ENCODE measurements at places on chromosomes 6 and 20.
A peak's percentile ranks its signal among the peaks of the same experiment; 100 is the strongest.

DNA sequence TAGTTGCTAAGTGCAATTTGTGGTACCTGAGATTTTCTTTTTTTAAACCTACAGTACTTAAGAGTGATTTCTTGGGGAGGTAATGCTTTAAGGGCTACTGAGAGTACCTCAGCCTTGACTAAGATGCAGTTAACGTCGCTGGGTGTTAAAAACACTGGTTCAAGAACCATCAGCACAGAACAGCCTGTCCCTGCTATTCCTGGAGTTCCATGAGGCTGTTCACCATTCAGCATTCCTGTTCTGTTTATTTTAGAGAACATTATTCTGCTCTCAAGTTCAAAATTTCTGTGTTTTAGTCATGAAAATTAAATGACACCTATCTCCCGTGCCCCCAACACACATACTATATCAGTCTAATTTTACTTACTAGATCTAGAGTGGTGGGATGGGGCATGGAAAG is 1.7 kb upstream of the PRELID3B start:
- no peak for DNase-seq

DNA sequence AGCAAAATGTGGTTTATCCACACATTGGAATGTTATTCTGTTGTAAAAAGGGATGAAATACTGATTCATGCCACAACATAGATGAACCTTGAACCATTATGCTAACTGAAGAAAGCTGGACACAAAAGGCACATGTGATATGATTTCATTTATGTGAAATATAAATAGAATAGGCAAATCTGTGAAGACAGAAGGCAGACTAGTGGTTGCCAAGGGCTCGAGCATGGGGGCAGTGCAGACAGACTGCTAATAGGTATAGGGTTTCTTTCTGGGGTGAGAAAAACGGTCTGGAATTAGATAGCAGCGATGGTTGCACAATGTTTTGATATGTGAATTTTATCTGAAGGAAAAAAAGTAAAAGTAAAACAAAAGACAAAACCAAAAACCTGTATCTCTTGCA is 54.6 kb upstream of the FNDC1 start:
- no peak for DNase-seq

- no peak for DNase-seq
Measured at GRCh38 chr6:120615238-120615637, 719.0 kb downstream of the TBC1D32 start.

GRCh38 chr6:41934278-41935192 is 7.1 kb downstream of the CCND3 start:
- DNase-seq: no peak

DNA sequence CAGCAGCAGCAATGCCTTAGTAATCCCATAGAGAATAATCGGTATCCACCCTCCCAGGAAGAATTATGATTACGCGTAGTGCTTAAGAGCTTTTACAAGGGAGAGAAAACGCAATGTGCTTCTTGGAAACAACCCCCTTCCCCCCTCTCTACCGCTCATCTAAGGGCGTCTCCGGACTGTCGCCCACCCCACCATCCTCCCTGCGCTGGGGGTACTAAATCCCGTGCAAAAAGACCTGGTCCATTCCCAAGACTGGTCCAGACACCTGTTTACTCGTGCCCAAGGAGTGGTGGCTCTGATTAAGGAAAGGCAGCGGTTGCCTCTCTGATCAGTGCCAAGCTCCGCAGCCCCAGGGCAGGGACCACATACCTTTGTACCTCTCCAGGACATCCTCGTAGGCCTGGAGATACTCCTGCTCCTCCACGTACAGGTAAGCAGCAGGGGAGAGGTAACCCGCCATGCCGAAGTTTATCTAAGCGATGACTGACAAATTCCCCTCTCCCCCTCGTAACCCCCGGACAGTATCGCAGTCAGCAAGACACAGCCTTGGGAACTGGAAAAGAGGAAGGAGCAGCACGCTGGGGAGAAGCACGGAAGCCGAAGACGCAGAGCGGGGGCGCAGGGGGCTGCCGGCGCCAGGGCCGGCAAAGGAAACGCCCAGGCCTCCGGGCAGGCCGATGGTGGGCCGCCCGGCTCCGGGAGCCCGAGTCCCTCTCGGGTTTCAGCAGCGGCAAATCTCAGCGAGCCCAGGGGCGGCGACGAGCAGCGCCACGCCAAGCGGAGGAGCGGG is 112.0 kb upstream of the BEND6 start:
- DNase-seq: peak; percentile 53

GRCh38 chr6:15862810-15863209 is 200.0 kb upstream of the DTNBP1 start:
- no peak for DNase-seq

DNA sequence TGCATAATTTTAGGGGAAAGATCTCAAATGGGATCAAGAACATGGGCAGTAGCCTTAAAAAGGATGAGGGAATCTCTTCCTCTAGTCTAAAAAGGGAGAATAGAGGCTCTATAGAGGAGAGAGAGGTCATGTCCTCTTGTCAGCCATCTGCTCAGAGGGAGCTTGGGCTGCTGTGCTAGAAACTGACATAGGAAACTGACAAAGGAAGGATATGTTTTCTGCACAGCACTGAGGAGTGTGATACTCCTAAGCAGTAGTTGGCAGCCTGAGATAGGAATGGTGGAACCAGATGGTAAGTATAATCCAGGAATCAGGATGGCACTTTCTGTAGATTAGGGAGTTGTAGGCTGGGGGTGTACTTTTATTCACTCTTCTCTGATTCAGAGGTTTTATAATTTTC is 59.2 kb downstream of the PTPRA start:
- DNase-seq: no peak

- DNase-seq: no peak
Measured at GRCh38 chr6:14844411-14844810, 401.5 kb upstream of the JARID2 start.

- peak; percentile 32 for DNase-seq
Measured at GRCh38 chr6:135280375-135281136, 99.4 kb downstream of the MYB start.

GRCh38 chr20:50642288-50642803 is 49.0 kb downstream of the RIPOR3 start:
- no peak for DNase-seq

- DNase-seq: no peak
Measured at GRCh38 chr6:47478233-47479139, 897 bp downstream of the CD2AP start.

- DNase-seq: no peak
Measured at GRCh38 chr6:160435935-160436334, 87.8 kb downstream of the SLC22A3 start.

DNA sequence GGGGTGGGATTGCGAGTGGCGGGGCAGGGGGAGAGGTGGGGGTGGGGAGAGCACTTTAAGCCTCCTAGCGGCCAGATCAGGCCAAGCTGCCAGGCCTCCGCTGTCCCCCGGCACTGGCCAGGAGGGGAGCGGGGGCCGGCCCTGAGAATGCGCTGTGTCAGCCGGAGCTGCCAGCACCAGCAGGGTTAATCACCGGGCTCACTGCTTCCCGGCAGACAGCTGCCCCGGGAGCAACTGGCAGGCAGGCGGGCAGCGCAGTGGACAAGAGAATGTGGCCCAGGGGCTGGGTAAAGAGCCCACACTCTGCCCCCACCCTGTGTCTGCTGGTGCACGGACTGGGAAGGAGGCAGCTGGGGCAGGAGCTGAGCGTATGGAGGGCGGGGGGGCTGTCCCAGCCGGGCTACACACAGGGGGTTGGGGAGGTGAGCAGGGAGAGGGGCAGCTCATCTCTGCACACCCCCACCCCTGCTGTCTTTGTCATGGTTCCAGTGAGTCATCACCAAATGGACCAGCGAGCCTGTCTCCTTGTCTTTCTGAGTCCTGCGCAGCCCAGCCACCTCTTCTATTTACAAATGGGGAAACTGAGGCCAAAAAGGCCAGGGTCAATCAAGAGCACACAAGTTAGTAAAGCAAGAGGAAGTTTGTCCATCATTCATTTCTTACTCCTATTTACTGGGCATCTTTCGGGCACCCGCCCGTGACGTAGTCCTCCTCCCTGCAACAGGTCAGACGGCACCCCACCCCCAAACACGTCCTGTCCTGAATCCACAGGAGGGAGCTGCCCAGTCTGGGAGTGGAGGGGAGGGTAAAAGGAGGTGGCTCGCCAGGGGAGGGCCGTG is 2.1 kb upstream of the LAMA5 start:
- no peak for DNase-seq

DNA sequence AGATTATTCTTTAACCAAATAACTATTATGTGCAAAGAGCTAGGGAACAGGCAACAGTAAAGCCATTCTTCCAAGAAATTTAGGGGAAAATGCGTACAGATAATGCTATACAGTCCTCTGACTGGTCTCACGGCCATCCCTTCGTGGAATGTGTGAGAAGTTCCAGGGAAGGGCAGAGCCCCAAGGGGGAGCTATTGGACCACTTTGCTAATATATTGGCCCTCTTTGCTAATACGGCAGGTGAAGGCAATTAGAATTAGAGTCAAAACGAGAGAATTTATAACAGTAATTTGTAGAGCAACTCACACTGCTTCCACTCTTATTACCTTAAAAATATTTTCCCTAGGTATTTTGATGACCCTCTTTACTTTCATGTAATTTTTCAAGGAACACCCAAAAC is 140.4 kb downstream of the IMPG1 start:
- peak; percentile 17 for DNase-seq

GRCh38 chr6:19848465-19849029 is 11.4 kb downstream of the ID4 start:
- no peak for DNase-seq

- DNase-seq: peak; percentile 85
Measured at GRCh38 chr6:22113026-22113766, 183.6 kb downstream of the PRL start.

- no peak for DNase-seq
Measured at GRCh38 chr6:17530321-17530835, 69.7 kb upstream of the FAM8A1 start.

DNA sequence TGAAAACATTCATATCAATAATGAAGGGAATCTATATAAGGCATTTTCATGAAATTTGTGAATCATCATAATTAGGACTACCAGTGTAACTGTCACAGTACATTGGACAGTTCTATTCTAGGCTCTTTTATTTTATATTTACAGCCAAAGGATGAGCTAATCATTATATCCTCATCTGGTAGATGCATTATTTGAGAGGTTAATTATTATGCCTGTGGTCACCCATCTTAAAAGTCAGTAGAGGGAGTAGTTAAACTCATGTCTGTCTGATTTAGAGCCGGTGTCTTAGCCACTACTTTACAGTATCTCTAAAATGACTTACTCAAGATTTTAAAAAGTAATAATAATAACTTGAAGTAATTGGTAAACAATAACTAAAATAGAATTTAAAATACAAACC is 899.3 kb upstream of the MAP3K7 start:
- no peak for DNase-seq

- no peak for DNase-seq
Measured at GRCh38 chr6:107083921-107084320, 31.4 kb downstream of the BEND3 start.

DNA sequence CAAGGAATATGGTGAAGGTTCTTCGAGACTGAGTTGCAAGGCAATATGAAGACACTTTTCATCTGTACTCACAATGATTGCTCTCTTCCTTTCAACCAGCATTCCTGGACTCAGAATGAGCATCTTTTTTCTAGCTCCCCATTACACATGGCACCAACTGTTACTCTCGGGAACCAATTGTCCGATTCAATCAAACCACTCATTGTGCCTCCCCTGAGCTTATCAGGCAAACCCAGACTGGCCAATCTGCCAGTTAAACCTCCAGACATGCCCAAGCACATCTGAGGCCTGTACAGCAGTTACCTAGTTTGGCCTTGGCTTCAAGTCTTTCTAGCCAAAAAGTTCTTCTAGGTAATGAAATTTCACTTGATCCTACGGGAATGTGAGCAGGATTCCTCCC is 164.1 kb downstream of the ID4 start:
- no peak for DNase-seq

DNA sequence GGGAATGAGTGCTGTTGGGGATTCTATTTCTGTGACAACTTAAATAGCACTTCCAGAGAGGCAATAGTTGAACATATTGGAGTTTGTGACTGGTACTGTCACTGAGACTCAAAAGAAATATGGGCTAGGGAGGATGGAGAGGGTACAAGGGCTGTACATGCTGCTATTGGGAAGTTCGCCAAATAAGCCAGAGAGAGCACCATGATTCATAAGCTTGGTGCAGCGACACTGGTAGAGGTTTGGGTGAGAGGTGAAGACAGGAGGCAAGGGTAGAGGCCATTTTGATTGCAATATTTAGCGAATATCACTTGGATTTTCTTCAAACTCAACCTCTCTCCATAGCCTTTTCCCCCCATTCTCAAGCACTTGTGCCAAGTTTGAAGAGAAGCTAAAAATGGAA is 214.3 kb downstream of the OGFRL1 start:
- DNase-seq: no peak

- DNase-seq: no peak
Measured at GRCh38 chr6:37006793-37007339, 1.4 kb downstream of the FGD2 start.

DNA sequence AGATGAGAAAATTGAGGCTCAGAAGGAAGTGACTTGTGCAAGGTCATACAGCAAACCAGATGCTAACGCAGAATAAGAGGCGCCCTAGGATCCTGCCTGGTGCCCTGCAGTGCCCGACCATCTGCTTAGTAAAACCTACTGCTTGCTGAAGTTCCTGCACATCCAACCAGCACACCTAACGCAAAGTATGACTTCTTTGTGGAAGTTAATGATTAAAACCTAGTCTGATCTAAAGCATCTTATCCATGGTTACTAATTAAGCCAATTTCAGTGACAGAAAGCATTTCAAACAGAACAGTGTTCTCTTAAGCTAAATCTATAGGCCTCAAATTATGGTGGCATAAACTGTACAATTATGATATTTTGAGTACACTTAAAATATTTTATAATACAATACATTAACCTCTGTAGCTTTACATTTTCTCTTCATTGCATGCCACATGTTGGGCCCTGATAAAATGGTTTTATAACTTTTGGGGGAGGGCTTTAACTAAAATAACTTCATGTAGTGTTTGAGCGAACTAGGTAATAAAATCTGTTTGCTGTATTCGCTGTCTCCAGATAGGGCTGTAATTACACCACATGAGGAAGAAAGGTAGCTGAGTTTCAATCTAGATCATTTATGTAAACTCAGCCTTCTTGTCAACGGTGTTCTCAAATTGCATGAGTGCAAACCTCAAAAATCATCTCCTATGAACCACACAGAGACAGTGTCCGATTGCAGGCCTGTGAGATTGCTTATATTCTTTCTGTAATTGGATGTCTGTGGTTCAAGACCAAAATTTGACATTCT is 37.5 kb upstream of the BEND3 start:
- no peak for DNase-seq
